ENCODE measurements at places on chromosomes 4 and X. TPM values are rescaled to one million over a fixed set of nuclear protein-coding genes. Genes with fewer than 3 reads are reported as not detected.

Gene GRPR
- total RNA-seq, result 0.48 TPM

GRCh38 chrX:40083120-40083978, 14.4 kb downstream of the BCOR start:
- H3K4me3 ChIP-seq, result peak overlapping the region; percentile 33
- H3K27ac ChIP-seq, result peak overlapping the region; percentile 69
- no peaks in the 10 kb centered on the region for H3K27me3 ChIP-seq
- H3K4me1 ChIP-seq, result no peaks in the 10 kb centered on the region
- H3K36me3 ChIP-seq, result no peaks in the 10 kb centered on the region

- H3K27me3 ChIP-seq, result no peaks in the 10 kb centered on the region
- no peaks in the 10 kb centered on the region for H3K36me3 ChIP-seq
- no peaks in the 10 kb centered on the region for H3K4me1 ChIP-seq
- no peak overlapping the region for H3K27ac ChIP-seq
- no peak for DNase-seq
Measured at GRCh38 chrX:110086162-110086915, 83.4 kb downstream of the TMEM164 start.

Gene SRD5A3
- total RNA-seq, result 1.0 TPM

- H3K4me1 ChIP-seq, result no peaks in the 10 kb centered on the region
- H3K36me3 ChIP-seq, result no peaks in the 10 kb centered on the region
- H3K27ac ChIP-seq, result no peak overlapping the region
- H3K27me3 ChIP-seq, result no peaks in the 10 kb centered on the region
Measured at GRCh38 chrX:20215565-20215964, 51.1 kb downstream of the RPS6KA3 start.

Measured in uterus (tissue), 4 donors.